ENCODE measurements at places on chromosomes 11 and 22.
A peak's percentile ranks its signal among the peaks of the same experiment; 100 is the strongest.

DNA sequence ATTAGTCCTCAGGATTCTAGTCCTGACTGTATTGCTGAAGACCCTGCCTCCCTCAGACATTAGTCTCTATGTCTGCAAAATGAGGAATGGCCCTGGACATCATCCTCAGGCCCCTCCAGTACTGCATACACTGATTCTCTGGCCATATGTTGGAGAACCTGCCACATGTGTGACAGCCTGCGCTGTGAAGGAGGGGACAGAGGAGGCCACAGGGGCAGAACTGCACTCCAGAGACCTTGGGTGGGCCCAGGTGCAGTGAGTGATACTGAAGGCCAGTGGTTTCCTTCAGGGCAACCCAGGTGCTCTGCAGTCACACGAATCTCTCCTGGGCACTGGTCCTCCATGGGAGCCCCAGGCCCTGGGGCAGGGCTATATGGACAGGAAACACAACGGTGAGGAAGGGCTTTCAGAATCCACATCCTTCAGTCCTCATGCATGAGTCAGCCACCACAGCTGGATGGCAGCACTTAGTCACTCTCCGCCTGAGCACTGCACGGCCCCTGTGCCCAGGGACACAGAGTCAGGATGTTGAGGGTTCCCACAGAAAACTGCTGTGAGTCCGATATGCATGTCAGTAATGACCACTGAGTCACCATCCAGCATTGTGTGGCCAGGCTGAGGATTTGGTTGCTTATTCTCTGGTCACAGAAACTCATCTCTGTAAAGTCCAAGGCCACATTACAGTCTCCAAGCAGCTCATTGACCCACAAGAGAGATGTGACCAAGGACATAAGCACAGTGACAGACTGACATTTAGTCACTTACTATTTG is 39.7 kb downstream of the ME3 start:
- DNase-seq = peak; percentile 90

DNA sequence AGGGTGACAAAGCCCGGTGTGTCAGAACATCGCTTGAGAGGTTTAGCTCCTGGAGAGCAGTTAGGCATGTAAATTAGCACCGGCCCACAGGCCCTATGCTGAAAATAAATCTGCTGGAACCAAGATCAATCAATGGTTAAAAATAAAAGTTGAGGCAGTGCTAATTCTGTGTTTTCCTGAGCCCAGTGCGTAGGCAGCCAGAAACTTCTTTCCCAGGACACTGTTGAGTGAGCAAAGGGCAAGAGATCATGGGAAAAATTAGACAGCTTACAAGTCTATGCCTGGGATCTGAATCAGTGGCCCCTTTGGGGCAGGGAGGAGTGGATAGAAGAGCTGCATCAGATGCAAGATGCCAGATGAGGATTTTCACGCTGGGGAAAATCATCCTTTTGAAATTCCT is 539.2 kb downstream of the BUD13 start:
- DNase-seq = no peak

- no peak for DNase-seq
Measured at GRCh38 chr22:46776876-46777608, 14.6 kb downstream of the TBC1D22A start.

- DNase-seq = peak; percentile 38
Measured at GRCh38 chr22:50551160-50551752, 5.6 kb downstream of the KLHDC7B start.

- DNase-seq = no peak
Measured at GRCh38 chr11:114244726-114245394, 51.3 kb upstream of the NNMT start.

- DNase-seq = no peak
Measured at GRCh38 chr22:38112381-38112780, 1.9 kb upstream of the BAIAP2L2 start.

- DNase-seq = peak; percentile 82
Measured at GRCh38 chr22:36366291-36366708, 21.5 kb downstream of the MYH9 start.

- DNase-seq = no peak
Measured at GRCh38 chr22:23075050-23075449, 4.7 kb downstream of the GNAZ start.

DNA sequence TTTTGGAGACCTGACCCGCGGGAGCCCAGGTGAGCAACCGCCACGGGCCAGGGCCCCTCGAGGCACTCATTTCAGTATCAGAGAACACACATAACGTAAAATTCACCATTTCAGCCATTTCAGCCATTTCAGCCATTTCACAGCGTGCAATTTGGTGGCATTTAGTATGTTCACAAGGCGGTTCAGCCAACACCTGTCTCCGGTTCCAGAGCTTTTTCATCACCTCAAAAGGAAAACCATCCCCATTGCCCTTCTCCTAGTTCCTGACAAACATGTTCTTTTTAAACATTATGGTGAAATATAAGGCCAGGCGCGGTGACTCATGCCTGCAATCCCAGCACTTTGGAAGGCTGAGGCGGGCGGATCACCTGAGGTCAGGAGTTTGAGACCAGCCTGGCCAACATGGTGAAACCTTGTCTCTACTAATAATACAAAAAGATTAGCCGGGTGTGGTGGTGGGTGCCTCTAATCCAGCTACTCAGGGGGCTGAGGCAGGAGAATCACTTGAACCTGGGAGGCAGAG is 119.3 kb downstream of the KCNQ1 start:
- DNase-seq = no peak

DNA sequence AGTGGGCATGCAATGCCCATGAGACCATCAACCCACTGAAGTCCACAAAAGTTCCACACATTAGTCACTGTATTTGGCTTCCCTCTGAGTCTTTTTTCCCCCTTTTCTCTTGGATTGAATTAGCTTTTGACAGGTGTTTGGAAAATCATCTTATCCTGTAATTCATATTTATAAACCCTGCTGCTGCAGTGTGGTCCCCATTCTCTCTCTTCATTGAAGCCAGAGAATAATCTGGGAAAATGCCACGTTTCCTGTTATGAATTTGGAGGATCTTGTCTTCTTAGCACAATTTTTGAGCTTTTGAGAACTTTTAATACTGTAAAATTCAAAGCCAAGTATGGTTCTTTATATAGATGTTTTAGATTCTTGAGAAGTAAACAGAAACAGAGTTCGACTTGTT is 84.8 kb downstream of the UVRAG start:
- DNase-seq = no peak

GRCh38 chr22:26428515-26429457 is at the start of gene ASPHD2:
ASPHD2 (plus strand) TSS chr22:26429260; CDS start chr22:26433616, 4,356 bp downstream.
- DNase-seq = peak; percentile 66

DNA sequence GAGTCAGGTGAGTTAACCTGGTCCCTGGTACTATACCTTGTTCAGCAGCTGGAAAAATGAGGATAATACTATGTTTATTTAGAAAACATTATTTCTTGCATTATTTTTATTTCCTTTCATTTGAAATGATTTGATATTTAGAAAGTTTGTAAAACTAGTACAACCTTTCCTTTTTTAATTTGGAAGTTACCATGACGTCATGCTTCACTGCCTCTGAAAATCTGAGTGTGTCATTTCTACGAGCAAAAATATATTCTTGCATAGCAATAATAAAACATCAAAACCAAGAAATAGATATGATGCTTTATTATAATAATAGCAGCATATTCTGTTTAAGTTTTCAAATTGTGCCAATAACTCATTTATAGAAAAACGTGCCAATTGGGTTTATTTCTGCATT is 1445.0 kb upstream of the RAG2 start:
- DNase-seq = no peak

- no peak for DNase-seq
Measured at GRCh38 chr11:19915808-19916207, 203.2 kb downstream of the NAV2 start.

DNA sequence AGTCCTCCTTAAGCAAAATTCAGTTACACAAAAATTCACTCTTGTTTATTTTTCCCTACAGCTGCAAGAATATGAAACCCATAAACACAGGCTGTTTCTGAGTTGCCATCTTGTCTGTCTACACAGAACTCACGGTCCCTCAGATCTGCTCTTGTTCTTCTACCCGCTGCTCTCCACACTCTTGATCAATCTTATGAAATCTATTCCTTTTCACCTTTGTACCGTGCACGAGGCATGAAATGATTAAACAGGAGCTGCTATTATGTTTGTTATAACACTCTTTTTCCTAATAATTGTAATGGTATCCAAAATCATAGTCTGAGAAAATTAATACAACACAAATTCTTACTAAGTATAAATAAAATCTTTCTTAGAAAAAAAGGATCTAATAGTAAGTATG is 266.1 kb upstream of the PITPNB start:
- DNase-seq = no peak

- DNase-seq = peak; percentile 64
Measured at GRCh38 chr11:59053387-59053786, 32.7 kb upstream of the GLYATL1B start.

DNA sequence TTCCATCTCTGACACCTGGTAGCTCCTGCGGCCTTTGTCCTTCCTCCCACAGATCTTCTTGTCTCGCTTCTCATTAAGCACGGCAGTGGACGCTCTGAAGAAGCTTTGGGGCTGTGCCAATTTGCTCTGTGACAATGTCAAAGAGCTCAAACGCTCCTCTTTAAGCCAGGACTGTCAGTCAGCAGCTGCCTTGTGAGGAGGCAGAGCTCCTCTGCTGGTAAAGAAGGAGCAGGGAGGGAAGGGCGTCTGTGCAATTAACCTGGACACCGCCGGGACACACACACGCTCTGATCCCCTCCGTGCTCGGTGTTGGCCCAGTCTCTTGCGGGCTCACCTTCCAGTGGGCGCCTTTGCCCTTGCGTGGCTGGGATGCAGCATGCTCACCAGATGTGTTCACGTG is 373.9 kb downstream of the BRD1 start:
- no peak for DNase-seq

DNA sequence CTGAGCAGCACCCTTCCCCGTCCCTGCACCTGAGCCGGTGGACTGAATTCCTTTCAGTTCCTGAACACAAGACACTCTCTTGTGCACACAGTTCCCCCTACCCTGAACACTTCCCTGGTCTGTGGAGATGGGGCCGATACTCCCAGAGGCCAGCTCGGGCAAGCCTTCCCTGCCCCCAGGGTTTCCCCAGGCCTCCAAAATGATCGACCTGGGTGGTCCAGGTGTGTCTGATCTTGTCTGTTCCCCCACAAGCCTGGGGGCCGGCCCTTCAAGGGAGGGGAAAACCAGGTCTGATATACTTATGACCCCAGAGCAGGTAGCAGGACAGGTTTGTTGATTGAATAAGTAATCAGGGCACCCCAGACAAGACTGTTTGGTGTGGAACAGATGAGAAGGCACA is 40.7 kb upstream of the KLHL35 start:
- no peak for DNase-seq

DNA sequence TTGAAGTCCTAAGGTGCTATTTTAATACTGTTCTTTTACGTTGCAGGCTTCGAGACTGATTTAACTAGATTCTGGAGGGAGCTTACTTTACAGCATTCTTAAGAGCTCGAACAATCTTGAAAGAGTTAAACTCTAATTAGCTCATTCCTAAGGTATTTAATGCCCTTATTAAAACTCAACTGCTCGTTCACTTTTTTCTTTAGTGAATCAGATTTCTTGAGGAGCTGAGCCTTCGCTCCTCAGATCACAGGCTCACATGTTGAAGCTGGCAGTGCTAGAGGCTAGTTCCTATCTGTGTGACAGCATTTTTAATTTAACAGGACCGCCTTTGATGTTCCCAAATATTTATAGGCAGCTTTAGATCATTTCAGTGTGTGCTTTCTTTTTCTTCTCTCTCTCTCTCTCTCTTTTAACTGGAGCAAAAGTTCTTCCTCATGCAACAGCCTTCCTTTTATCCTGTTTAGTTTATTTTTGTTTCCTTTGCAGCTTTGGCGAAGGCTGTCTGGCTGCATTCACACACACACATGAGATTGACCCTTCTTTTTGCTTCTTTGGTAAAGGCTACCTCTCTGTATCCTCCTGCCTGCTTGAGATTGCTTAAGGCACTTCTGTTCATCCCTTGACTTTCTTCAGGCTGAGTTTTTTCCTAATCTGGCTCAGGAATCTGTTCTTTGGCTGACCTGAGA is 21.0 kb downstream of the ZNRF3 start:
- DNase-seq = peak; percentile 28

GRCh38 chr11:129259931-129260348 is 67.8 kb upstream of the ARHGAP32 start:
- no peak for DNase-seq

GRCh38 chr11:130094614-130095013 is 24.9 kb downstream of the APLP2 start:
- DNase-seq = no peak

GRCh38 chr22:22771696-22772377 is 115.8 kb upstream of the IGLL5 start:
- DNase-seq = no peak

- DNase-seq = no peak
Measured at GRCh38 chr22:22360014-22360413, 115.4 kb downstream of the VPREB1 start.

GRCh38 chr11:10413268-10413667 is 41.8 kb upstream of the AMPD3 start:
- peak; percentile 24 for DNase-seq

- peak; percentile 48 for DNase-seq
Measured at GRCh38 chr11:28659716-28660348, 551.6 kb downstream of the METTL15 start.

Measured in fibroblast of villous mesenchyme (primary cell).